CD8-positive, alpha-beta memory T cell (primary cell): ENCODE measurements at places on chromosomes 7 and 10.

- peaks cover 3% of the 10 kb centered on the region for H3K36me3 ChIP-seq
- no peak overlapping the region for H3K4me3 ChIP-seq
- H3K27ac ChIP-seq: no peak overlapping the region
- H3K4me1 ChIP-seq: no peaks in the 10 kb centered on the region
- no peak for DNase-seq
- no peaks in the 10 kb centered on the region for H3K27me3 ChIP-seq
Measured at GRCh38 chr7:107528461-107528860, 35.3 kb downstream of the COG5 start.

GRCh38 chr7:42868480-42868879 lies 43.4 kb downstream of the C7orf25 start:
- H3K4me3 ChIP-seq: no peak overlapping the region
- H3K36me3 ChIP-seq: no peaks in the 10 kb centered on the region
- H3K27me3 ChIP-seq: no peaks in the 10 kb centered on the region
- DNase-seq: no peak

GRCh38 chr7:129502708-129503685 lies 666 bp downstream of the SMKR1 start:
- no peaks in the 10 kb centered on the region for H3K36me3 ChIP-seq
- DNase-seq: no peak
- H3K4me3 ChIP-seq: peak overlapping the region; percentile 58
- no peaks in the 10 kb centered on the region for H3K27me3 ChIP-seq
- H3K27ac ChIP-seq: peak overlapping the region; percentile 31

DNA sequence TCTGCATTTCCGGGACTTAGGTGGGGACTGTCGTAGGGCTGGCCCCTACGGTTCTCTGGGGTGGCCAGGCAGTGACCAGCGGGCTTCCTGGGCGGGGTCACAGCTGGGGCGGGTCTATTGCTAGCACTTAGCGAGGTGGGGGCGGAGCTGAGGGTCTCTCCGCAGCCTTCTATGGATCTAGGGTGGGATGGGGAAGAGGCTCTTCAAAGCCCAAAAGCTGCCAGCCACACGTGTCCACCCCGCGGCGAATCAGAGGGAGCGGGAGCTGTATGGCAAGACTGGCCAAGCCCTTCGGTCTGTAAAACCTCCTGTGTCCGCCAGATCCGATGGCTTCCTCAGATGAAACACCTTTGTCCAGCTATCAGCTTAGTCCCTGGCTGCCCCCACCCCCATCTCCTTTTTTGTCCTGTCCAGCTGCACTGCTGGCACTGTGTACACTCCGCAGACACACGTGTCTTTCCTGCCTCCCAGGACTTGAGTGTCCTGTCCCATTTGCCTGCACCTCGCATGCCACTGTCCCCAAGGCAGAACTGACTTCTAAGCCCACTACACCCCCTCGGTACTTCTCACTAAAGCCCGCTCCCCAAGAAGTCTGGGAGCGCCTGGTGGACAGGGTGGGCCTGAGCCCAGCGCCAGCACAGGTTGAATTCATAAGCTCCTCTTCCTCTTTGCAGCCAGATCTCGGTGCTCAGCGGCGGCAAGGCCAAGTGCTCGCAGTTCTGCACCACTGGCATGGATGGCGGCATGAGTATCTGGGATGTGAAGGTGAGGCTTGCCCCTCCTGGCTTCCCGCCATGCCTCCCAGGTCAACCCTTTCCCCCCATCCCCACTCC lies 14.8 kb downstream of the PDAP1 start:
- no peaks in the 10 kb centered on the region for H3K27me3 ChIP-seq
- H3K36me3 ChIP-seq: peaks cover 72% of the 10 kb centered on the region
- DNase-seq: no peak
- peaks cover 15% of the 10 kb centered on the region for H3K4me1 ChIP-seq

GRCh38 chr7:141272417-141272816 lies 198.6 kb downstream of the TMEM178B start:
- DNase-seq: no peak
- H3K36me3 ChIP-seq: no peaks in the 10 kb centered on the region
- no peak overlapping the region for H3K27ac ChIP-seq
- H3K4me3 ChIP-seq: no peak overlapping the region
- no peaks in the 10 kb centered on the region for H3K4me1 ChIP-seq

DNA sequence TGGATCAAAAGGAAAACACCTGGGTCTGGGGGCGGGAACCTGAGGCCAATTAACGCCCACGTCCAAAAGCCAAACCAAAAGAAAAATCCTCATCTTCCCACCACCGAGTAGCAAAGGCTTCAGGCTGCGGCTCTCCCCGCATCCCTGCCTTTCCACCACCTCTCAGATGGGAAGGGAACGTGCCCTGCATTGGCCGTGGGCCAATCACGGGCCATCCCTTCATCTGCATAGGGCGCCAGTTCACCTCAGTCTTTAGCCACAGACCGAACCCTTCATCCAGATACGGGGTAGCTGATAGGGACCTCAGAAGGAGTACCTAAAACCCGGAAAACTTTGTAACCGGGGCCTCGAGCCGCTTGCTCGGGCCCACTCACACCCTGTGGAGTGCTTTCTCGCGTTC lies 626 bp downstream of the PRPF18 start:
- no peak for DNase-seq
- peak overlapping the region; percentile 100 for H3K4me3 ChIP-seq
- H3K27me3 ChIP-seq: no peaks in the 10 kb centered on the region
- H3K36me3 ChIP-seq: peaks cover 5% of the 10 kb centered on the region
- peak overlapping the region; percentile 76 for H3K27ac ChIP-seq
- H3K4me1 ChIP-seq: peaks cover 15% of the 10 kb centered on the region

GRCh38 chr7:31123321-31123720 lies 71.2 kb downstream of the ADCYAP1R1 start:
- H3K4me3 ChIP-seq: no peak overlapping the region
- no peaks in the 10 kb centered on the region for H3K4me1 ChIP-seq
- no peak overlapping the region for H3K27ac ChIP-seq

DNA sequence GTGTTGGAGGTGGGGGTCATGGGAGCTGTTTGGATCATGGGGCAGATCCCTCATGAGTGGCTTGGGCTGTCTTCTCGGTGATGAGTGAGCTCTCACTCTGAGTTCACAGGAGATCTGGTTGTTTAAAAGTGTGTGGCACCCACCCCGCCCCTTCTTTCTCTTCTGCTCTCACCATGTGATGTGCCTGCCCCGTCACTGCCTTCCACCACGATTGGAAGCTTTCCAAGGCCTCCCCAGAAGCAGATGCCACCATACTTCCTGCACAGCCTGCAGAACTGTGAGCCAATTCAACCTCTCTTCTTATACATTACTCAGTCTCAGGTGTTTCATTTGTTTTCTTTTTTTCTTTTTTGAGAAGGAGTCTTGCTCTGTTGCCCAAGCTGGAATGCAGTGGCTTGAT lies 170.0 kb downstream of the PTPN20 start:
- peaks cover 4% of the 10 kb centered on the region for H3K4me1 ChIP-seq
- H3K27ac ChIP-seq: no peak overlapping the region
- no peak for DNase-seq
- H3K4me3 ChIP-seq: no peak overlapping the region
